Left renal pelvis (tissue), 4 donors: ENCODE measurements at places on chromosomes 4 and X.

- DNase-seq, result no peak
These were observed 16.8 kb upstream of the NFXL1 start for GRCh38 chr4:47930971-47931804.

GRCh38 chr4:152947311-152947710, 11.2 kb downstream of the FHDC1 start:
- no peak for DNase-seq

DNA sequence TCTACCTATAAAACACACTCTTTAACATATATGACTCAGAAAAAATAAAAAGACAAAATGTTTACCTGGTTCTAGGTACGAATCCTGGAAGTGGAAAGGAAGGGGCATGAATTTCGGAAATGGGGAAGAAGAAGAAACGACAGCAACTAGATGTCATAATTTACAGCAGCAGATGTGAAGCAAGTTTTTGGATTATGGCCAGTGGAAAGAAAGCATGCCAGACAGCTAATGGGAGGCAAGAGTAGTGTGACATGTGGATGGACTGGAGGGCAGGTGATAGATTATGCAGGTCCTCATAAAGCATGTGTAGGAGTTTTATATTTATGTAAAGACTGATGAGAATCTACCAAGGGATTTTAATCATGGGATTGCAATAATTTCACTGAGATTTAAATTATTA, 279.0 kb upstream of the TACR3 start:
- no peak for DNase-seq

DNA sequence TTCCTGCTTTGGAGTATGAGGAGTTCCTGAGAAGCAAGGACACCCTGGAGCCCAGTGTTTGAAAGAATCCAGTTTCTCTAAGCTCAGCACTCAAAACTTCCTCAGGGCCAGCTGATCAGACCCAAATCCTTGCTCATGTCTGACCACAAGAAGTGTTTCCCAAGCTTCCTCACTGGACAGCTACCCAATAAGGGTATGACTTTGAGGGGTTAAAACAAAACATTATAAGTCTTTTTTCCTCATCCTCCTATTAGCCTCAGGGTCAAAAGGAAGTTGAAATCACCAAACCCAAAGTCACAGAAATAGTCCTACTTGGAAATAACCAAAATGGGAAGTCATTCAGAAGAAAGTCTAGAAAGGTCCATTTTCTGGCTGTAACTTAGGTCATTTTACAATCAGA, 13.7 kb downstream of the ZBTB33 start:
- DNase-seq, result no peak

DNA sequence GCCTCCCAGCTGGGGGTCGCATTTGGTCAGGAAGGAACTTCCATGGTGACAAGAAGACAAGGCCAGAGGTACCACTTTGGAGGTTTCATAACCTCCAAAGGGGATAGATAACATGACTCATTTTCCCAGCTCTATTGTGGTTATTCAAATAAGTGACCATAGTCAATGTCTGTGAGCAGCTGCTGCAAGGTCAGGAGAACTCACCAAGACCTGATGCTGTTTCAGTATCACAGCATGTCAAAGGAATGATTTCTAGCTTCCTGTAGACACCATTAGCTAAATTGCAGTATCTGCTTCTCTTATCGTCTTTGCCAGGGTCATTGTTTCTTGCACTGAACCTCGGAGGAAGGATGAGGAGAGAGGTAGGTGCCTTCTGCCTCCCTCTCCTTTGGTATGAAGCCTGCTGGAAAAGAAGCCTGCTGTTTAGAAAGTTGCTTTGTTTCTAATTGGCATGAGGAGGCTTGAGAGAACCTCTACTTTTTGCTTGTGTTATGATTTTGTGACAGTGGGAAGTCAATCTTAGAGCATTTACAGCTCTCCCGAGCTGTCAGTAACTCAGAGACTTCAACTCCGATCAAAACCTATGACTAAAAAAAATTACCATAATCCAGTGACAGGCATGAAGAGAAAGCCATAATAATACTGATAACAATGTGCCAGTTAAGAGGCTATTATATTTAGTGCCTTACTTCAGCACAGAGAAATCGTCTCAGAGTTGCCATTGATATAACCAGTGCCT, 38.0 kb upstream of the GATB start:
- DNase-seq, result no peak

DNA sequence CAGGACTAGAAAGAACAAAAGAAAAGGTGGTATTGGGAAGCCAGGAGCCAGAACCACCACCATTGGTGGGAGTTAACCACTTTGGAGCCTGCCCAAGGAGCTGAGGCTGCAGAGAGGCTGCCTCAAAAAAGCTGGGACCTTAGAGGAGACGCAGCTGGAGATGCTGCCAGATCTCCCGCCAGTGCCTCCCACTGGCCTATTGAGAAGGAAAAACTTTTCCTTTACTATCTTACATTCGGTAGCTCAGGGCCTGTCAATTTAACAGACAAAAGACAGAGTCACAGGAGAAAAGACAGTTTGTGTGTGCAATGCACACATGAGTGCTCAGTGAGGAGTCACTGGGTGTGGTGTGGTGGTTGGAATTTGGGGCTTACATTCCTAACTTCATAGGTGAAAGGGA, 52.4 kb upstream of the HPSE start:
- no peak for DNase-seq

GRCh38 chr4:22323691-22324090, 192.2 kb downstream of the ADGRA3 start:
- DNase-seq, result no peak

GRCh38 chrX:153596981-153597750, 1.8 kb downstream of the CCNQ start:
- no peak for DNase-seq

GRCh38 chr4:135718019-135718418, 1516.4 kb upstream of the PABPC4L start:
- DNase-seq, result no peak

GRCh38 chr4:15233264-15233597, 194.6 kb upstream of the C1QTNF7 start:
- DNase-seq, result no peak

DNA sequence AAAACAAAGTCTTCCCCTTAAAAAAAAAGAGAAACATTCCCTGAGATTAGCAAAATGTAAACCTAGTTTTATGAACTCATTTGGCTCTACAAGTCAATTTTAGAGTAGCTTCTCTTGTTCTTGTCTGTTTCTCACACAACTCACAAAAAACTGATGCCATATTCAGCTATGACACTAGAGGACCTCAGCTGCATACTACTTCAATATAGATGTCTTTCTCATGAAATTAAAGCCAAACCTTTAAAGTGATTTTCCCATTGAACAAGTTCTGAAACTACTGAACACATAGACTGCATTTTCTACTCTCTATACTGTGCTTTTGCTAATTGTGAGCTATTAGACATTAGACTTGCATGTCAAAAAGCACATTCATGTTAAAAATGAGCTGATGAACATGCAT, 49.8 kb downstream of the TBCK start:
- no peak for DNase-seq

- DNase-seq, result no peak
These were observed 333.9 kb downstream of the INPP4B start for GRCh38 chr4:142512161-142512560.

DNA sequence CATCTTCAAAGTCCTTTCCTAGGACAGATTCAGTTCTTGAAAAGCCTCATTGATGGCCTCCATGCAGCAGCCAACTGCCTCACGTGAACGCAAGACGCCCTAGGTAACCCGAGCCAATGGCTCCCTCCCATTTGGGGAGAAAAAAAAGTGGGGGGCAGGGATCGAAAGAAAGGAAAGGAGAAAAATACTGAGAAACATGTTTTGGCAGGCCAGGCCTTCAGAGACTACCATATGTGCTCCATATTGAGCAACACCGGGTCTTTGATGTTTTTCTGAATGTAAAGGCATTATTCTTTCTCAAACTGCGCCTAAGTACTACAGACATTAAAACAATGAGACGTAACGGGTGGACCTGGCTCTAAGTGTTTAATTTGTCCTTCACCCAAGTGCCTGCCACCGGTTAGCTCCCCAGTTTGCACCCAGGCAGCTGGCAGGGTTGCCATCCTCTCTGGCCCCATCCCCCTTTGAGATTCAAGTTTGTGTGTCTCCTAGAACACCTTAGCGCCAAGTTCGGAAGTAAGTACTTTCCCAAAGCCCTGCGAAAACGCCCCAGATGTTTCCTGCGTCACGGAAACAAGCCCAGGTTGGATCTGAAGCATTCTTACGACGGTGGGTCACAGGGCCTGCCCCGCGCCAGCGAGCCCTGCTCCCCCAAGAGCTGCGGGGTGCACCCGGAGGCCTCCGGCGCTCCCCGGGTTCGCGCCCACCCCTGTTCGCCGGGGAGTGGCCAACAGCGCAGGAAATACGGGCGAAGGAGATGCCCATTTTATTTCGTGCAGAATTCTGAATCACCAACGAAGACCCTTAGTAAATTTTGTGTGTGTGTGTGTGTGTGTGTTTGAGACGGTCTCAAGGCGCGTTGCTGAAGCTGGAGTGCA, 30.1 kb downstream of the HAND2 start:
- DNase-seq, result no peak

DNA sequence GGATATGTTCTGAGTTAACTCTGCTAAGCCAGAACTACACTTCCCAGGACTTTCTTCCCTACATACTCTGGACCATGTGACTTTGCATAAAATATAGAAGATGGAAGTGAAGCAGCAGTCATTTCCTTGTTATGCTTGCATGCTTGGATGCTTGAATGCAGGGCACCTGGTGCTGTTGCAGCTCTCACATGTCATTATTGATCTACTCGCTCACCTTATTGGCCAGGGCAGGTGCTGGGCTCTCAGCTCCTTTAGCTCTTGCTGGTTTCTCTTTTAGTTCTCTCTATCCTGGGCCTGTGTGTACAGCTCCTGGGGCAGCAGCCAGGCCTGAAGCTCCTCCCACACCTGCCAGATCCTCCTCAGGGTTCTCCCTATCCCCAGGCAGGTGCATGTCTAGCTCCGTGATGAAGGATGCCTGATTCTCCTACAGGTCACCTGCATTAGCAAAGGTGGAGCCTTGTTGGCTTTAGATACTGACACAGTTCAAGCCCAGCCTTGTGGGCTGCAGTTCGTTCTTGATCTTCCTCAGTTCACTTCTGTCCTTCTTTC, 53.3 kb downstream of the MED28 start:
- DNase-seq, result no peak

GRCh38 chr4:11196927-11197522, 231.7 kb downstream of the HS3ST1 start:
- no peak for DNase-seq

DNA sequence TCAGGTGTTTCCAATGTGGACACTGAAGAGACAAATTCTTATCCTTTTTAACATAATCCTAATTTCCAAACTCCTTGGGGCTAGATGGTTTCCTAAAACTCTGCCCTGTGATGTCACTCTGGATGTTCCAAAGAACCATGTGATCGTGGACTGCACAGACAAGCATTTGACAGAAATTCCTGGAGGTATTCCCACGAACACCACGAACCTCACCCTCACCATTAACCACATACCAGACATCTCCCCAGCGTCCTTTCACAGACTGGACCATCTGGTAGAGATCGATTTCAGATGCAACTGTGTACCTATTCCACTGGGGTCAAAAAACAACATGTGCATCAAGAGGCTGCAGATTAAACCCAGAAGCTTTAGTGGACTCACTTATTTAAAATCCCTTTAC, 18.6 kb downstream of the TLR7 start:
- no peak for DNase-seq

DNA sequence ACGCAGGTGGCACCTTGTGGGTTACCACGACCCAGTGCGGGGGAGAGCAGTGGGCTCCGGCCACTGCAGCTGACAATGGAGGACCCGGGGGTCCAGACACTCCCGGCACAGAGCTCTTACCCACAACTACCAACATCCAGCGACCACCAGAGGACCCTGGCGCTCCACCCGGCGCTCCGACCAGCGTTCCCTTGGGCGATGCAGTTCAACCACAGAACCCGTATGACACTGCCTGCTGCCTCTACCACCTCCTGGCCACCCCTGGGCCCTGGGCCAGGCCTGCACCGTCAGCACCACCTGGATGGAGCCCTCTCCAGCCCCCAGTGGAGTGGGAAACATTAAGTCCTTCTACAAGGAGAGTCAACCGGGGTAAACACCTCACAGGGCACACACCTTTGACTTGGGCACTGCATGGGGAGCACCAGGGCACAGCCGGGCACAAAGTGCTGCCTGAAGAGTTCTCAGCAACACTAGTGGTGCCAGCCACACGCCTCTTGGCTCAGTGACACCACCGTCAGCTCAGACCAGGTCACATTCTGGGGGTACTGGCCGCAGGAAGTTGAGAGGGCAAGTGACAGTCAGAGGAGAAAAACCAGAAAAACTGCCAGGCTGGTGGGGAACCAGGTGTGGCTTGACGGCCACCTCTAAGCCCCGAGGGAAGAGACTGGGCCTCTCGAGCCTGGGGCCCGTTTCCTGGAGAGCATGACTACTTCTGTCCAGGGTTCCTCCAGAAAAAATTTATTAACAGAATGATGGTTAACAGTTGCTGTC, 2.6 kb downstream of the CTBP1 start:
- no peak for DNase-seq

DNA sequence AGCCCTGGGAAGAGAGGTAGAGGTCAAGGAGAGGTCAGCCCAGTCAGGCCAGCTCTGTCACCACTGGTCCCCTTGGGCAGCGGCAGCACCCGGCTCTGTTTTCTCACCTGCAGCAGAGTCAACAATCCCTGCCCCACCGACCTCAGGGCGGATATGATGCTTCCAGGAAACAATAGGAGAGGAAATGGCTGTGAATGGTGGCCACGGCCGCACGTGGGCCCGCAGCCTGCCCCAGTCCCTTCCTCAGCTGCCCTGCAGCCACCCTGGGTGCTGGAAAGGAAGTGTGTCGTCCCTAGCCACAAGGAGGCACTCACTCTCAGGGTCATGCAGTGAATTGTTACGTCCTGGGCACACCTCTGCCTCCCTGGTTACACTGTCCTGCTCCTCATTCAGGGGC, 92.5 kb upstream of the ENPP6 start:
- DNase-seq, result no peak

- no peak for DNase-seq
These were observed 261.0 kb upstream of the NDST3 start for GRCh38 chr4:117773064-117773936.

GRCh38 chrX:113980953-113981352, 602.9 kb upstream of the HTR2C start:
- no peak for DNase-seq

DNA sequence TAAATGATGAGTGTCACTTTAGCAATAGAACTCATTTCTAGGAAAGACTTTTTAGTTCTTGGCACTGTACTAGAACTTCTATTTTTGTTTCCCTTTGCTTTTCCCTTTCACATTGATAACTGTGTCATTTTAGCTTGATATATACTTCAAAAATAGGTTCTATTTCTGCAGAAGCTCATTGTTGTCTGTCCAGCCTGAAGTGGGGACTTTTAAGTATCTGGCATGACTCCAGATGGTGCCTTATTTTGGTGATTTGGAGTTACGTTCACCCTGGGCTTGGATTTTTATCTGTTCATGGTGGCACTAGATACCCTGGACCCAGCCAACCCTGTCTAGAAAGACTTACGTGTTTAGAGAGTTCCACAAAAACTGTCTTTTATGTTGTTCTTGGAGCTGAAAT, 3.4 kb downstream of the ABHD18 start:
- DNase-seq, result no peak

DNA sequence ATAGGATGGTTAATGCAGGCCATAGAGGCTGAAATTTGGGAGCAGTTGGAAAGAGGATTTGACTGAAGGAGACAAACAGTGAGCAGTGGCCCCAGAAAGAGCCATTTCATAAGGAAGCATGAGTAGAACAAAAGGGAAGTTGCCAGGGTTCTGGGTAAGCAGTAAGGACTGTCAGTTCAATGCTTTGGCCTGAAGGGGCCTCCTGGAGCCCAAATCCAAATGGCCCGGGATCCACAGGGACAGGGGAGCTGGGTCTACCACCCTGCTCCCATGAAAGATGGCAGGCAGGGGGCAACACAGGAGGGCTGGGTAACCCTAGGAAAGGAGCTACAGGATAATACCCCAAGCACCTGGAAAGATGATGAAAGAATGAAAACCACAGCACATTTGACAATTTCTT, 4.1 kb upstream of the INTS6L start:
- no peak for DNase-seq
